ENCODE measurements at places on chromosomes 6 and 20.

- ATAC-seq = no peak
Measured at GRCh38 chr6:24255676-24256075, 102.2 kb downstream of the DCDC2 start.

DNA sequence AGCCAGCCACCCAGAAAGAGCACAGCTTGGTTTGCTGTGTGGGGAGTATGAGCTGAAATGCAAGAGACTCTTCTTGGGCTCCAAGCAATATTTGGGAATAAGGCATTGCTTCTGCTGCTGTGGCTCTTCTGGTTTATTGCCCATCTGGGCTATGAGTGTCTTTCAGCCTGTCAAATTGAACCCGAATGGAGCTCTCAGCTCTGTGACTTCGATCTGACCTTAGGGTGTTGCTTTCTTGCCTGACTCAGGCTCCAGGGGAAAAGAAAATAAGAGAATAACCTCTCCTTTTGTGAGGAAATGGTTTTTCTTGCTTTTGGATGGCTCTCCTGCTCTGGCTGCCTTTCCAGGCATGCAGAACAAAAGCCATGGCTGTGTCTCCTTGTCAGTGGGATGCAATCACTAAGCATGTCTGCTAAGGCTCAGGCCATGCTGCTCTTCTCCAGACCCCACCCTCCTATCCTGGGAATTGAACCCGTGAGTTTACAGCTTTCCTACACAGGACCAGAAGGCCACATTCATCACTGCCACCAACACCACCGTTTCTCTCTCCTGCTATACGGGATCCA, 169.4 kb upstream of the JAG1 start:
- ATAC-seq = no peak

- no peak for ATAC-seq
Measured at GRCh38 chr6:25756382-25757363, 2.1 kb downstream of the SLC17A4 start.

DNA sequence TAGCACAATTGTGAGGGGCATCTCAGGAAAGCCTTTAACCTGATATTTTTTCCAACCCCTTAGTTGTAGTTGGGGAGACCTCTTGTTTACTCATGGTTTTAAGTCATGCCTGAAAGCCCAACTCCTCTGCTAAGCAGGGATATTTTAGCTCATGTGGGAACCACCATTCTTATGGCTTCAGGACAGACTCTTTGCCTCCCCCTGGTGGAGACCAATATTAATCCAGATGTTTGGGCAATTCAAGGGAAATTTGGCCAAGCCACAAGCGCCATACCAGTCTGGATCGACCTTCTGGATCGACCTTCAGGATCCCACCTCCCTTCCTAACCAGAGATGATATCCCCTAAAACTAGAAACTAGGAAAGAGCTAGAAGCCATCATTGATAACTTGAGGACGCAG, 211.2 kb downstream of the C6orf118 start:
- no peak for ATAC-seq

DNA sequence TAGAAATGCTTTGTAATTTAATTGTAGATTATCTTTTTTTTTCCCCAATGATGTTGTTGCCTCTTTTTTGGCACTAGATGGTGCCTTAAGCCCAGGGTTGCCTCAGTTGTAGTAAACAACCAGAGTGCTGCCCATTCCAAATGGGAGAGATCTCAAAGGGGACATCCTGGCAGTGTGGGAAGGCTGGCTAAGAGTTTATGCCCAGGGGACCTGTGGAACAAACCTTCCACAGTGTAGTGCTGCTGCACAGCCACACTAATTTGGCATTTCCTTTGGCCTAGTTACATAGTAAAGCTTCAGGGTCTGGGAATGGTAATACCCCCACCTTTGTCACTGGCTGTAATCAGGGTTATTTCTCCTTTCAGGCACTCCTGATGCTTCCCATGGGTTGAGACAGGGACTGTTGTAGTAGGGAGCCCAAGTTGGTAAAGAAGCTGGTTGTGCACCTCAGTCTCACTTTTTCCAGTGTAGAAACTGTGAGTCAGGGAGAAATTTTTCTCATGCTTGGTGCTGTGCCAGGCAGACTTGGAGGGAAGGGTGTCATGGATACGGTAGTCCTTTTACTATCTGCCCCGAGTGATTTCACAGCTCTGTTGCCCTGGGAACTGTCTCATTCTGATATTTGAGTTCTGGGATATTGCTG, 177.8 kb upstream of the ECI2 start:
- ATAC-seq = no peak

DNA sequence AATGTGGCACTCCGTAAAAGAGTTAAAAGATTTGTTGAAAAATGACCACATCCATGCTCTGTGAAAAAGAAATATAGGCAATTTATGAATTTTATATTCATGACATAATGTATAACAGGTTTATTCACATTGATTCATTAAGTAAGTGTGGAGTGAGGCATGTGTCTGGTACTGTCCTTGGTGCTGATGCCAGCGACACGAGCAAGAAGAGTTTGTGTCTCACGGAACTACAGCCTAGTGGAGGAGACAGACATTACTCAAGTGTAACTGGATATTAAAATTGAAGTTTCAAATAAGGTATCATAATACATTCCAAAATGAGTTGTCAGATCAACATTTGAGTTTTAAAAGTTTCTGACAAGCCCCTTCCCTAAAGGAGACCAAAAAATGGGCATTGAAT, 158.2 kb upstream of the PRND start:
- ATAC-seq = no peak

DNA sequence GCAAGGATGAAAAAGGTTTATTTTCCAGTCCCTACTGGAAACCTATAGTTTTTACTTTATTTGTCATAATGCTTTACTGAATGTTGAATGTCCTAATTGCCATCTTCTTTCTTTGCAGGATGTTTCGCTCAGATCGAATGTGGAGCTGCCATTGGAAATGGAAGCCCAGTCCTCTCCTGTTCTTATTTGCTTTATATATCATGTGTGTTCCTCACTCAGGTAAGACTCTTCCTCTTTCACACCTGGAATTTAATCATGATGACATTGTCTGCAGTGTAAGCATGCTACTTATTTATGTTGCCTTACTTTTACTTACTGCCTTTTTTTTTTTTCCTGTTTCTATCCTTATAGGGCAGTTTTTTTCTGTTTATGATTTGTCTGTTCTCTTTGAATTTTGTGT, 7.6 kb downstream of the ADGRG6 start:
- no peak for ATAC-seq

GRCh38 chr6:90753820-90754643, 167.2 kb upstream of the MAP3K7 start:
- ATAC-seq = no peak

- no peak for ATAC-seq
Measured at GRCh38 chr6:88972504-88973423, 9.3 kb upstream of the RNGTT start.

Measured in activated CD4-positive, CD25-positive, alpha-beta regulatory T cell treated with anti-CD3 and anti-CD28 coated beads, Interleukin-2, amount 50 U/mL, for 24 hours (primary cell).